ENCODE measurements at places on chromosomes 3 and 15. TPM values are rescaled to one million over a fixed set of nuclear protein-coding genes. Genes with fewer than 3 reads are reported as not detected.

- ATAC-seq = no peak
These were observed 17.9 kb downstream of the SERP1 start for GRCh38 chr3:150528354-150528797.

- ATAC-seq = no peak
These were observed 94.4 kb downstream of the AKAP13 start for GRCh38 chr15:85474700-85475316.

GRCh38 chr3:133330065-133330464 is 69.8 kb upstream of the BFSP2 start:
- no peak for ATAC-seq

- peak; percentile 86 for ATAC-seq
These were observed 338.9 kb upstream of the CFAP20DC start for GRCh38 chr3:59388555-59389270.

DNA sequence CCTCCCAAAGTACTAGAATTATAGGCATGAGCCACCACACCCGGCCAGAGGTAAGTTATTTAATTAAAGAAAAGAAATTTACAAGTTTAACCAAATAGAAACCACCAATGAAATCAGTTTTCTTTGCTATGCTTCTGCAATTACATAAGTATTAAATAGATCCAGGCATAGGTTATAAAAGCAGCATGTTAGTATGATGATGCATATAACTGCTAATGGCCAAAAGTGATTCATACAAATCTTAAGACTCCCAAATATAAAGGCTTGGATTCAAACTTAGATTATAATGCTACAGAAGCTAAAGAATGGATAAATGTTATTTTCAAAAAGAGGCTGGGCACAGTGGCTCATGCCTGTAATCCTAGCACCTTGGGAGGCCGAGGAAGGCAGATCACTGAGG is 32.8 kb upstream of the HDC start:
- no peak for ATAC-seq

DNA sequence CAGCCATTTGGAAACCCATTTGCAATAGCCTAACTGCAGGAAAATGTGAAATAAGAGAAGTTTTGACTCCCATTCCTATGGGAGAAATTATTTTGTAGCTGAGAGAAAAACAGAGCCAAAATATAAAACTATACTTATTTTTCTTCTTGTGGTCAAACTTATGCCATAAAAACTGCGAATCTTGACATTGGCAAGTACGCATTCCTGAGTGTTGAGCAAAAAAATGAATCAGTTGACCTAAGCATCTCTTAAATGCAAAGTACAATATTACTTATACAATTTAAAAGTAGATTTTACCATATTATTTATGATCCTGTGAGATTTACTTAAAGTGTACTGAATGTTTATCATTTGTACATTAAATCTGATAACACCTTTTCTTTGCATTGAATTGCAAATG is 50.1 kb upstream of the CMC1 start:
- no peak for ATAC-seq

The CRABP1 gene
- total RNA-seq = not detected

DNA sequence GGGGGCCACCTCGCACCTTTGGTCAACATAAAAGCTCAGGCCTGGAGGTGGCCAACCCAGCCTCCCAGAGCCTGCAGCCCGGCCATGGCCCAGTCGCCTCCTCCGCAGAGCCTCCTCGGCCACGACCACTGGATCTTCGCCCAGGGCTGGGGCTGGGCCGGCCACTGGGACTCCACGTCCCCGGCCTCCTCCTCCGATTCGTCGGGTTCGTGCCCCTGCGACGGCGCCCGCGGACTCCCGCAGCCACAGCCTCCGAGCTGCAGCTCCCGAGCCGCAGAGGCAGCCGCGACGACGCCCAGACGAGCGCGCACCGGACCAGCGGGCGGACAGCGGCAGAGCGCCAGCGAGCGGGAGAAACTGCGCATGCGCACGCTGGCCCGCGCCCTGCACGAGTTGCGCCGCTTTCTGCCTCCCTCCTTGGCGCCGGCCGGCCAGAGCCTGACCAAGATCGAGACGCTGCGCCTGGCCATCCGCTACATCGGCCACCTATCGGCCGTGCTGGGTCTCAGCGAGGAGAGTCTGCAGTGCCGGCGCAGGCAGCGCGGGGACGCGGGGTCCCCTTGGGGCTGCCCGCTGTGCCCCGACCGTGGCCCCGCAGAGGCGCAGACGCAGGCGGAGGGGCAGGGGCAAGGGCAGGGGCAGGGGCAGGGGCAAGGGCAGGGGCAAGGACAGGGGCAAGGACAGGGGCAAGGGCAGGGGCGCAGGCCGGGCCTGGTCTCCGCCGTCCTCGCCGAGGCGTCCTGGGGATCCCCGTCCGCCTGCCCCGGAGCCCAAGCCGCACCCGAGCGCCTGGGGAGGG is at the start of gene MESP2:
MESP2 (plus strand) TSS at position 59 of the 799 bp plus-strand sequence; CDS start at position 85, 26 bp downstream.
- peak; percentile 49 for ATAC-seq

DNA sequence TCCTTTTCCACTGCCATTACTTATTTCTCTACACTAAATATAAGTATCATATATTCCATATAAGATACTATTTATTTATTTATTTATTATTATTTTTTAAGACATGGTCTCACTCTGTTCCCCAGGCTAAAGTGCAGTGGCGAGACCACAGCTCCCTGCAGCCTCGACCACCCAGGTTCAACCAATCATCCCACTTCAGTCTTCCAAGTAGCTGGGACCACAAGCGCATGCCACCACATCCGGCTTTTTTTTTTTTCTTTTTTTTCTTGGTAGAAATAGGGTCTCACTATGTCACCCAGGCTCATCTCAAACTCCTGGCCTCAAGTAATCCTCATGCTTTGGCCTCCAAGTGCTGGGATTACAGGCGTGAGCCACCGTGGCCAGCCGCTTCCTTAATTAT is 56.6 kb downstream of the TP53BP1 start:
- ATAC-seq = no peak

DNA sequence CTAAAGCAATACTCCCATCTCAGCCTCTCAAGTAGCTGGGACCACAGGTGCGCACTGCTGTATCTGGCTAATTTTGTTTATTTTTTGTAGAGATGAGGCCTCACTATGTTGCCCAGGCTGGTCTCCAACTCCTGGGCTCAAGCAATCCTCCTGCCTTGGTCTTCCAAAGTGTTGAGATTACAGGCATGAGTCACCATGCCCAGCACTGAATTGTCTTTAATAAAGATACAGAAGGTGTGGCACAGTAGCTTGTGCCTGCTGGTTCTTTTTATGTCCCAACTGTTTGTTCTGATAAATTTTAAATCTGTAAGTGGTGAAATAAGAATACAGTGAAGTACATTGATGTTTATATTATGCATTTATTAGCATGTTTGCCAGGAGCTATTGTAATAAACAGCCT is 20.6 kb upstream of the TRAK1 start:
- no peak for ATAC-seq

- ATAC-seq = no peak
These were observed 277.4 kb downstream of the WDR72 start for GRCh38 chr15:53482055-53482454.

GRCh38 chr3:43366481-43366880 is 80.1 kb downstream of the SNRK start:
- ATAC-seq = no peak

- no peak for ATAC-seq
These were observed 6.7 kb downstream of the EOMES start for GRCh38 chr3:27715454-27715806.

- no peak for ATAC-seq
These were observed 19.0 kb downstream of the SPG21 start for GRCh38 chr15:64970698-64971097.

DNA sequence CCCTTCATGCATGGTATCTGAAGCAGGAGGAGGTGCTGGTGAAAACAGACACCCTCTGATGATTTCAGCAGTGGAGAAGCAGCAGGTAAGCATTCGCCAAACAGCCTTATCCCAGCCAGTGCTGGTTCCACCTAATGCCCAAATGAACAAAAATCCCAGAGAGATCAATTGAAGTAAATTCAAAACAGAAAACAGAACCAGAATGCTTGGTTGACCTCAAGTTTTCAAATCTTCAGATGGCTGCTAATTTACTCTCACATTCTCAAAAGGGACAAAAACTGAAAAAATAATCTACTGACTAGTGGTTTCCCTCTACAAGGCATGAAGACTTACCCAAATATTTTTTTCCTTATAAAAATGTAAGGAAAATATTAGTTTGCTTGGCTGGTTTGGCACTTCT is 87.0 kb upstream of the MYO5C start:
- ATAC-seq = peak; percentile 18

- no peak for ATAC-seq
These were observed 221.0 kb upstream of the EOMES start for GRCh38 chr3:27943106-27943505.

- no peak for ATAC-seq
These were observed 2.1 kb downstream of the SHQ1 start for GRCh38 chr3:72846166-72846565.

The RHO gene
- total RNA-seq = not detected

- no peak for ATAC-seq
These were observed 69.3 kb downstream of the NTRK3 start for GRCh38 chr15:88187195-88187594.

- ATAC-seq = no peak
These were observed 382.1 kb upstream of the TBL1XR1 start for GRCh38 chr3:177579419-177579818.

- ATAC-seq = no peak
These were observed 121.9 kb downstream of the NSUN3 start for GRCh38 chr3:94184781-94185180.

GRCh38 chr3:155078711-155079467 is 1.2 kb upstream of the MME start:
- no peak for ATAC-seq

The HCLS1 gene
- 289 TPM for total RNA-seq

GRCh38 chr3:43968465-43968864 is 273.2 kb upstream of the TOPAZ1 start:
- no peak for ATAC-seq

DNA sequence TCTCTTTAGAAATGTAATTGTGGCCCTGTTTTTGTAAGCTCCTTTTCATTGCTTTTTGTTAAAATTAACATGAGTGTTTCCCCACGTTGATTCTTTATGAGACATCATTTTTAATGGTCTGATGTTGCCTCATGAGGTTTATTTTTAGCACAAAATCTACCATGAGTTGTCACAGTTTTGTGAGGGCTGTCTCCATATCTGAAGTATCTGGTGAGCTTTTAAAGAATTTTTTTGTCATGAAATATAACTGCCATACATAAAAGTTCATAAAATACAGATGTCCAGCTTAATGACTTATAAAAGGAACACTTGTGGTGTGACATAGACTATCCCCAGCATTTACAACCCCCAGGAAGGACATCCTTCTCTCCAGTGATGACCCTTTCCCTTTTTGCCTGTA is 34.3 kb upstream of the CEMIP start:
- ATAC-seq = no peak

The IL17RB gene
- 1.8 TPM for total RNA-seq

The MEX3B gene
- total RNA-seq = 0.54 TPM

- no peak for ATAC-seq
These were observed 15.6 kb downstream of the CADM2 start for GRCh38 chr3:84974347-84974746.

- ATAC-seq = no peak
These were observed 98.8 kb downstream of the ARPP21 start for GRCh38 chr3:35737934-35738706.

The GABRR3 gene
- not detected for total RNA-seq

DNA sequence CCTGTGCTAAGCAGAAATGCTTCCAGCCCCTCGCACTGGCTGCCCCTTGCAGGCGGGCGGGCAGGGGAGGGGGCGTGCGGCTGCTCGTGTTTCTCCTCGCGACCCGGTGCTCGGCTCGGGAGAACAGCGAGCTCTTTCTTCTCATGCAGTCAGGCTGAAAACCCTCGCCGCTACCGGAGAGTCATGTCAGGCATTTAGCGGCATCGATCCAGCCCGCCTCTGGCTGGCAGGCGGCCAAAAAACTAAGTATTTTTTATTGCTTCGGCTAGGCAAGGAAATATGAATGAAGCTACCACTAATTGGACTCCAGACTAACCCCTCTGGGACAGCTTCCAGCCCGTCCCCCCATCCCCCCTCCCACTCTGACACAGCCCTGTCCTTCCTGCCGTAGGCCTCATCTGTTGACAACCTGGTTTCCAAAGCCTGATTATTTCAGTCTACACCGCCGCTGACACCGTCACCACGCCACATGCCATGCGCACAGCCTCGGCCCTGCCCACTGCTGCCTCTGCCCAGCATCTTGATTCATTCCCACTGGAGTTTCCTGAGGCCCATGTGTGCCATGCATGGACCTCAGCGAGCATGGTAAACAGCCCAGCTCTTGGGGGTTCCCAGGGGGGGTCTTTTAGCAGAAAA is 35.3 kb downstream of the TLE3 start:
- no peak for ATAC-seq

DNA sequence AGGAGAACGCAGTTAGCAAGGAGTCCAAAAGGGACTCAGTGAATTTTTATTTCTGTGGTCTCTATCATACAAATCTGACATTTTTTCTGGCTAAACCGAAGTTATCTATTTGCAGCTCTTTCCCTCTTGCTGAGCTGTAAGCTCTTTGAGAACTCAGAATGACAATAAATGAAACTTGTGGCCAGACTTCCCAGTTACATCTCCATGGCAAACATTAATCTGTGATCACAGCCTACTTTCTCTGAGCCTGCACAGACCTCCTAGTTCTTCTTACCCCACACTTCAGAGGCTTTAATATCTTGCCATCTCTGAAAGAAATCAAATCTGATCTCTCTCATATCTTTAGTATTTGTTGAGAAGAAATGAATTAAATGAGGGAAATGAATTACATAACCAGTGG is 58.0 kb downstream of the PLD1 start:
- no peak for ATAC-seq

GRCh38 chr3:53416530-53416929 is 69.2 kb upstream of the DCP1A start:
- ATAC-seq = no peak

DNA sequence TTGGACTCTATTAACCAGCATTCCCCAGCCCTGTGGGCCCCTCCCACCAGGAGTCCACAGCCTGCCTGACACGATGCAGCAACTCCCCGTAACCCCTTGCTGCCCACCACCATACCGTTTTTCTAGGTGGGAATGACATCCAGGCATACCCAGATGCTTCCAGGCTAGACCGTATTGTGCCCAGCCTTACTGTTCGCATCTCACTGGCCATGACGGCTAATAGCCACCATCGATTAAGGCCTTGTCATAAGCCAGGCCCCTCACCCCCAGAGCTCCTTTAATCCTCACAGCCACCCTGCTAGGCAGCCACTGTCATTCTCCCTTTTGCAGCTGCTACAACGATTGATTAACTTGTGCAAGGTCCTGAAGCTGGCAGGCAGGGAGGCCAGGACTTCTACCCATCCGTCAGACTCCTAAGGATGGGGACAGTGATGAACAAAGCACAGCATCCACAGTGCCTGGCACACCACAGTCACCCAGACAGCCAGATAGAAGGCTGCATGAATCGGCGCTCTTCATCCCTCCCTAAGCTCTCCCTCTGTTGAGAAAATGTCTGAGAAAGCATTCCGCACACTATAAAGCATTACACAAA is 60.0 kb upstream of the FLNB start:
- ATAC-seq = no peak

The COMMD4 gene
- 69.9 TPM for total RNA-seq

GRCh38 chr15:86743283-86743903 is 663.7 kb downstream of the AGBL1 start:
- peak; percentile 67 for ATAC-seq

The SLC51A gene
- not detected for total RNA-seq
